ENCODE measurements at places on chromosomes 11 and 22.
A peak's percentile ranks its signal among the peaks of the same experiment; 100 is the strongest.

DNA sequence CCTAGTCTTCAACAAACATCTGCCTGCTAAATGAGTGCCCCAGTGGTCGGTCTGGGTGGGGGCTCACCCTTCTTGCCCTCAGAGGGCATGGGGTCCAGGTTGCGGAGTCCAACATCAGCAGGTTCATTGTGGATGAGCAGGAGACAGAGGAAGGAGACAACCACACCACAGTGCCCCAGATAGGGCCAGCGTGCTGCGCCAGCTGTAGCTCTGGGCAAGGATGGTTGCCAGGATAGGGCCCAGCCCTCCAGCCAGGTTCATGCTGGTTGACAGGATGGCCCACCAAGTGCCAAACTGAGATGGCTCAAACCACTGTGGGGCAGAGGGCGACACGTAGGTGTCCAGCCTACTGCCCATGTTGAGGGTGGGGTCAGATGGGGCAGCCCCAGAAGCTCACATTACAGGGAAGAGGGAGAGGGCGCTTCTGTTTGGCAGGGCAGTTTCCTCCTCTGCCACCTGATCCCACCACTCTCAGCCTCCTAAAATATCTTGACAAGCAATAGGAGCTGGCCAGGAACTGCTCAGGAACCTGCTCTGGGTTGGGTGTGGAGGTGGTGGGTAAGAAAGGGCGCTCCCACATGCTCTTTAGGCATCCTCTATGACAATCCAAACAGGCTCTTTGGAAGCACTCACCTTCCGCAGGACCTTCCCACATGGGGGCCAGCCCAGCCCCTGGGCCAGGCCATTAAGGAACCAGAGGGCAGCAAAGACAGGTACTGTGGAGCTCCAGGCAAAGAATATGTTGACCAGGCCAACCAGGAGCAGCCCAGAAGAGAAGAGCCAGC lies 2.9 kb downstream of the SLC37A4 start:
- DNase-seq = no peak

DNA sequence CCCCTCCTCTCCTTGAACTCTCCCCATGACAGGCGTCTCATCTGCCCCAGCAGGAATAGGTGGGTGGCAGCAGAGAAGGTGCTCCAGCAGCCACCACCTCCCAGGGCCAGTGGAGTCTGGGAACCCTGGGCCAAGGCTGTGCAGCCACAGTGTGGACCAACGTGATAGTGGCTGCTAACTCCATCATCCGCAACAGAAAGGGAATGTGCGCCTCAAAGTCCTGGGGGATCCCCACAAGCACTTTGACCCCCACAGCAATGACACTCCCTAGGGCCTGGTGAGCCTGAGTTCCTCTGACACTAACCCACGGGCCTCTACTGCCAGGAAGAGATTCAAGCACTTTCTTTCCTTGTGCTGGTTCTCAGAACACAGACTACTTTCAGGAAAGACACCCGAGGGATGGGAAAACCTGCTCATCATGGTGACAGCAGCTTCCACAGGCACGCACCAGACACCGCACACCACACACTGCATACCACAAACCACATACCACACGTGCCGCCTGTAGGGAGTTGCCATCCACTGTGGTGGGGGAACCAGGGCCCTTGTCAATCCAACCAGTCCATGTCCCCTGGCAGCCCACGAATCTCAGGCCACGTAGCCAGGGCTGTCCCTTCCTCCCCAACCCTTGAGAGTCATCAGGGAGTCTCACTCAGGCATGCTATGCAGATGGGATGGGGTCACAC lies 3.4 kb upstream of the SLC25A1 start:
- DNase-seq = peak; percentile 36

DNA sequence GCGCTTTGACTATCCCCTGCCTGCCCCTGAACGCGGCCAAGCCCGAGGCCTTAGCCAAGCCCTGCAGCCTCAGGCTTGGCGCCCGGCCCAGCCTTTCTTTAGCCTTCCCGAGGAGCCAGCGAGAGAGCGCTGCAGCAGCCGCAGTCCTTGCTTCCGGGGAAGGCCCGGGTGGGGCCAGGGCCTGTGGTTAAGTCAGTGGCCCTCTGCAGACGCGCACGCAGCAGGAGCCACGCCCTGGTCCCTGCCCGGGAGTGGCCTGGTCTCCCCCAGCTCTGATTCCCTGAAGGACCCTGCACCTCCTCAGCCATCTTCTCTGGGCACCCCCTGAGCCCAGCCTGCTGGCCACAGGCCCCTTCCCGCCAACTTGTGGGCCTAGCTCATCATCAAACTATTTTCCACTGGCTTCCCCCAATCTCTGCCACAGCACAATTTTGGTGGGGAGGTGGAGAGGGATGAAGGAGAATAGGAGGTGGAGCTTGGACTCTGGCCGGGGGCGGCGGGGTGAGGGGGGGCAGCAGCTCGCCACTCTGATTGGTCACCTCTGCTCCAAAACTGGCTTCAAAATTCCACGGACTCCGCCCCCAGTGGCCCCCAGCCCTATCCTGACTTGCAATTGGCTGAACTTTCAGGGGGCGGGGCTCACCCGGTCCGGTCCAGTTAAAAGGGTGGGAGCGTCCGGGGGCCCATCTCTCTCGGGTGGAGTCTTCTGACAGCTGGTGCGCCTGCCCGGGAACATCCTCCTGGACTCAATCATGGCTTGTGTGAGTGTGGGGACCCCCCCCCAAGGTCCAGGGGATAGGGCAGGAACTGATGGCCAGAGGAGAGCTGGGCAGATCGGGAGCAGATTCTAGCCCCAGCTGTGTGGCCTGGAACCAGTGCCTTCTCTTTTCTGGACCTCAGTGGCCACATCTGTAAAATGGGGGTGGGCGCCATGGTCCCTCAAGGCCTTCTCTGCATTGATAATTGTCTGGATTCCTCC lies at the start of gene LGALS1:
Gene LGALS1 (plus strand): TSS at position 686 of the 979 bp plus-strand sequence. CDS start 67 bp downstream, at position 753.
- DNase-seq = peak; percentile 78

GRCh38 chr11:87185228-87185627 lies 147.5 kb downstream of the TMEM135 start:
- no peak for DNase-seq

- no peak for DNase-seq
Observed at GRCh38 chr11:5291207-5291838, 10.4 kb downstream of the OR51B4 start.

DNA sequence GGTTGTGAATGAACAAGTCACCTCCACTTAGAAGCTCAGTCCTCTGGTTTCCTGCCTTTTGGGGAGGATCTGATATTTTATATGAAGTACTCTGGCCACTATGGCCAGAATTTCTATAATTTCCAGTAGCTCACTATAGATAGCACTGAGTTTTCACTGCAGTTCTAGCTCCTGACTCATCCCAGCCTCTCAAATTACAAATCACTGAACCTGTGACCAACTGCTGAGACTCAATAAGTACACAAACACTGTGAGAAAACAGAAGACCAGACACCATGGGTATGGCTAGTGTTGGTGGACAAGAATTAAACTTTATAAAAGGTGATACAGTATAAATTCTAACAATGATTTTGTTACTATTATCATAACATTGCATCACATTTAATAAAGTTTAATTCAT lies 47.1 kb upstream of the UCP3 start:
- no peak for DNase-seq

DNA sequence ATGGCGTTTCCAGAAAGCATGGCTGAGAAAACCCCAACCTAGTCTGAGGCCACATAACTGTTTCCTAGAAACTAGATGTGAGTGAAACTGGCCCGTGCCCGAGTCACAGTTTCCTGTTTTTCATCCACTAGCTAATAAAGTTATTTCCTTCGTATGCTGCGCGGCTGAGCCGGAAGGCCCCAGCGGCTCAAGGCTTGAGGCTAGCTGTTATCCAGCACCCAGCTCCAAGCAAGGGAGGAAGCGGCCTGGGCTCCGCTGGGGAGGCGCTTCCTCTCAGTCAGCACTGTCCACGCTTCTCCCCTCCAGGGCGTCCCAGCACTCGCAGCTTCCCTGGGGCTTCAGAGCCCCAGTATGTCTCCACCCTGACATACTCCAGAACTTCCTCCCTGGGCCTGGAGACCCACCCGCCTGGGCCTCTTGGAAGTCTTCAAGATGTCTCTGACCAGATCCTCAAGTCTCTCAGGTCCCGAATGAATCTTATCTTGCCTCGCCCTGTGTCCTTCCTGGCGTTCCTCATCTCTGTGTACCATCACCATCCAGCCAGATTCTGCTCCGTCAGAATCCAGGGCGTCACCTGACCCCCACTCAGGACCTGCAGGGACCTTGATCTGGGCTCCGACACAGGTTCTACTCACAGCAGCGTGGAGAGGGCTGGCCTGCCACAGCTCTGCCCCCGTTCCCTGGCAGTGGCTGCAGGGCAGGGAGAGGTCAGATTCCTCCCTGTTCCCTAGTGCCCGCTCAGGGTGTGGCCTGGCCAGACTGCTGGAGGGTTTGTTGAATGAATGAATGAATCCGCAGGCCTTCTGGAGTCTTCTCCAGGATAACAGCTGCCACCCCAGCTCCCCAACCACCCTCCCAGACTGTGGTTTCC lies 81.9 kb downstream of the LRRC32 start:
- peak; percentile 71 for DNase-seq

DNA sequence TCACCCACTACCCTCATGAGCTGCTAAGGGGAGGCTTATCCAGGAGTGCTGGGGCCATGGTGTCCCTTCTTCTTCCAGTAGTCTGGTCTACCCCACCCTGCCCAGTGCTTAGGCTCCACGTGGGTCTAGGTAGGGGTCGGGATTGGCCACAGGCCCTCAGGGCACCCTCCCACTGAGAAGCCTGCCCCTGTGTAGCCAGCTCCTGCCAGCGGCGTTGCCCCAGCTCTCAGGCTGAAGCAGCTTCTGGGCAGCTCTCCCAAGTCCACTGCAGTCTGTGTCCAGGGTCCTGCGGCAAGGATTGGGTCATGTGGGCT lies 24.0 kb upstream of the RIC3 start:
- DNase-seq = no peak

- no peak for DNase-seq
Observed at GRCh38 chr11:108786281-108786990, 121.6 kb downstream of the DDX10 start.

DNA sequence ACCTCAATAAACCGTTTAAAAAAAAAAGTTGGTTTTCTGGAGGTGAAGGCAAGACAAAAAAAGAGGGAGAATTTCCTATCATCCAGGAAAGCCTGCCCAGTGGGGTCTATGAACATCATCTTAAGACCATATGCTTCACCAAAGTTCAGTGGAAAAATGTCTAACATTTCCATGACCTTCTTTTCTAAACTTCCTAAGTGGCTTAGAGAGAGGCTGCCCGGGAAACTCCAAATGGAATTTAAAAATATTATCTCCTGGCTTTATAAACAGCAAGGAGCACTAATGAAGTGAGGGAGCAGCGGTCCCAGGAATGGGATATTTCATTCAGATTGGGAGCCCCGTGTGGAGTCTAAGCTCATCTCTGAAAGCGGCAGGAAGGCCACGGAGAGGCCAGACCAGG lies 46.9 kb downstream of the ETS1 start:
- DNase-seq = no peak

GRCh38 chr11:584287-584686 lies 8.0 kb downstream of the PHRF1 start:
- DNase-seq = no peak

DNA sequence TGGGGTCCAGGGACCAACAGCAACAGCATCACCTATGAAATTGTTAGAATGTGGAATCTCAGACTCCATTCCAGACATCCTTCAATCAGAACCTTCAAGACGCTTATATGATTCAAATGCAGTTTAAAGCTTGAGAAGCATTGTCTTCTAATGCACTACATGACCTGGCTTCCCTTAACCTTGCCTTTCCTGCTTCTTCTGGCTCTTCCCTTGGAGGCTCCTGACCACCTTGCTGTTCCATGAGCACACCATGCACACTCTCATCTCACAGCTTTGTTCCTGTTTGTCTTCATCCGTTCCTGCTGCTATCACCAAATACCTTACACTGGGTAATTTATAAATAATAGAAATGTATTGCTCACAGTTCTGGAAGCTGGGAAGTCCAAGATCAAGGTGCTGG lies 26.1 kb downstream of the ZC3H12C start:
- DNase-seq = no peak

DNA sequence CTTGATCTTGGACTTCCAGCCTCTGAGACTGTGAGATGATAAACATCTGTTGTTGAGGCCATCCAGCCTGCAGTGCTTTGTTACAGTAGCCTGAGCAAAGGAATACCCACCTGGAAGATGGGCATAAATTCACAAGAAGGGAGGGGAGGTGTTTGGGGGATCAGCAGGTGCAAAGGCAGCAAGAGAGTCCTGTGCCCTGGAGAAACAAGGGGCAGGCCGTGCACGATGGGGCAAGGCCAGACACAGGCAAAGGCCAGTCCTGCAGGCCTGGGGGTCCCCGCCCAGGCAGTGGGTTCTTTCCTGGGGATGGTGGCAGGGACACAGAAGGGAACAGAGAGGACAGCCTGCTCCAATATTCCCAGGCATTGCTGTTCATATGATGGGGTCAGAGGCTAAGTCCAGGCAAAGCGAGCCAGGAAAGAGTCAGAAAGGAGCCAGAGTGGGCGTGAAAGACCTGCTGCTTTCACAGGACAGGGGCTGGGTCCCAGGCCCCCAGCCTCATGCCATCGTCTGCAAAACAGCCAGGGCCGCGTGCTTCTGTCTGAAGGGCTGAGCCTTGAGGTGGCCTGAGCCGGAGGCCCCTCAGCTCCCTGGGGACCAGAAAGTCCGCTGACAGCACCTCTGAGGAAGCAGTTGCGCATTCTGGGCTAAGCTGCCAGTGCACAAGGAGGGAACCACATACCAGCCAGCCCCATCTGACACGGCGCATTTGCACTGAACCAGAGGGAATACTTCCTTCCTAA lies 48.8 kb downstream of the MYEOV start:
- DNase-seq = no peak

- DNase-seq = no peak
Observed at GRCh38 chr11:30206249-30206996, 24.4 kb upstream of the FSHB start.

GRCh38 chr11:120133216-120134105 lies 4.5 kb downstream of the TRIM29 start:
- DNase-seq = no peak

DNA sequence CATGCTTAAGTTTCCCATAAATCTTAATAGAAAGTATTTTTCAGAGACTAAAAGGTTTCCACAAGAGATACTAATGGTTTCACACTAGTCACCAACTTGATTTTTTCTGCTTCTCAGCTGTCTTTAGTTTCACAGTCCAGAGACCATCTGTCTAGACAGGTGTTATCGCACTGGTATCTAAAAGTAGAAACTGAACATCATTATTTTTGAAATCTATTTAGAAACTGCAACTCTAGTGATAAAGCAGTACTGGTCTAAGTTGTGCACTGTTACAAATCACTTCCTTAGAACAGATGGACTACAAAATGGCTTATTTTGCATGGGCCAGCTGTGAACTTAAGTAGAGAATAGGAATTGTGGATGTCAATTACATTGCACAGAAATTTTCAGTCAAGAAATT lies 78.0 kb downstream of the CNTN5 start:
- DNase-seq = no peak

GRCh38 chr11:16738947-16739815 lies 734 bp downstream of the C11orf58 start:
- no peak for DNase-seq

GRCh38 chr22:20852503-20852902 lies 6.1 kb downstream of the PI4KA start:
- no peak for DNase-seq

DNA sequence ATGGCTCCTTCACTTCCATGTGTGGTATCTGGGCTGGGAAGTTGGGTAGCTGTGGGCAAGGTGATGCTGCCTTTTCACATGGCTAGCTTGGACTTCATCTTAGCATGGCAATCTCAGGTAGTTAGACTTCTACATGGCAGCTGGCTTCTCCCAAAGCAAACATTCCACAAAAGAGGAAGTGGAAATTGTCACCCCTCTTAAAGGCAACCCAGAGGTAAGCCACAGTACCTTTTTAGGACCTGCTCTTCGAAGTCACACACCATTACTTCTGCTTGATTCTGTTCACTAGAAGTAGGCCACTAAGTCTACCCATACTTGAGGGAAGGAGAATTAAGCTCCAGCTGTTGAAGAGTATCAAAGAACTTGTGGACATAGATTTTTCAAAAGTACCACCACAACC lies 25.9 kb downstream of the TUG1 start:
- no peak for DNase-seq

- no peak for DNase-seq
Observed at GRCh38 chr11:71456831-71457230, 3.8 kb downstream of the NADSYN1 start.
